ENCODE measurements at places on chromosomes 12 and 14.

GRCh38 chr12:25130741-25131188 lies 64.2 kb downstream of the DNAI7 start:
- peak; percentile 68 for DNase-seq

DNA sequence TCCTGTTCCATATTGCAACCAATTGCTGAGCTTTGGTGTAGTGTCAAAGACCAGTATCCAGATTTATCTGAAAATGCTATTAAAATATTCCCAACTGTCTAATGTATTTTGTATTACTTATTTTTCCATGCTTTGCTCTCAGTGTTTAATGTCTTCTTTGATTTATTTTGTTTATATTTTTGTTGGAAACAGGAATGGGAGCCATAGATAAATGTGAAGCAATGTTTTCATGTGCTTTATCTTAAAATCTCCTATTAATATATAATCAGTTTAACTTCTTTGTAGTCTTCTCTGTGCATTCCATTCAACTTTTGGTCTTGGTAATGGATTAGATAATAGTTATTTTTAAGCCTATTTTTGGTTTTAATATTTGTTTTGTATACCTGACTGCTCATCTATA lies 8.8 kb downstream of the RAP1B start:
- no peak for DNase-seq

GRCh38 chr12:94819011-94819410 lies 168.7 kb upstream of the TMCC3 start:
- DNase-seq = no peak

DNA sequence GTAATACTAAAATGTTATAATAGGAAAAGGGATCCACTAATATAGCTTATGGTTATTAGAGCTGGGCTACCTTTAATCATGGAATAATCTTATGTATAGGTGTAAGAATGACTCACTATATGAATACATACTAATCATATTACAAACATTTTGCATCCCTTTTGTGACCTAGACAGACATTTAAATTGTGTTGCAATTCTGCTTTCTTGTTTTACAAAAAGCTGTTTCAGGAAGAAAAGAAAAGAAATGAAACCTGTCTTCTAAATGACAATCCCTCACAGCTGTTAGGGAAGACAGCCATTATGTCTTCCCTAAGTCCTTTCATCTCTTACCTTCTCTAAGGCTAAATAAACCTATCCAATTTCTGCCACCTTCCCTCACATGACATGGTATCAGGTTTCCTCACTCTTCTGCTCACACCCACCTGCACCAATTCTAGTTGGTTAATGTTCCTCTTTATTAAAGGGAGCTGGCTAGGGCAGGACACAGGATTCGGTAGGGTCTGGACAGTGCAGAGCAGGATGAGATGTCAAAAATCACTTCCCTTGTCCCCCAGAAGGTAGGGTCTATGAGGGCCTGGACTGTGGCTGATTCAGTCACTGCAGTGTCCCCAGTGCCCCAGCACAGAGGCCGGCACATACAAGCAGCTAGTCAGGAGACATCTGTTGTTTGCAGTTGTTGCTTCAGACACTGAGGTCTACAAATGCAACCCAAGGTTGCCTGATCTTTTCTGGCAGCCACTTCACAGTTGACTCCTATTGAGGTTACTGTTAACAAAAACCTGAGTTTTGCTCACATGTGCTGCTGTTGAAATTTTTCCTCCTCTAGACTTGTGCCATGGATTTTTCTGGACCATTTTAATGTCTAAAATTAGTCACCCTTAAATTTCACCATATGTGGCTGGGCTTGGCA lies 3.7 kb downstream of the DHRS7 start:
- DNase-seq = peak; percentile 98

- DNase-seq = no peak
These were observed 84.6 kb upstream of the GRIN2B start for GRCh38 chr12:14066021-14066420.

GRCh38 chr12:130646716-130647370 lies 69.3 kb downstream of the RIMBP2 start:
- DNase-seq = peak; percentile 87

GRCh38 chr14:54776361-54777001 lies 126.1 kb downstream of the GCH1 start:
- DNase-seq = no peak

DNA sequence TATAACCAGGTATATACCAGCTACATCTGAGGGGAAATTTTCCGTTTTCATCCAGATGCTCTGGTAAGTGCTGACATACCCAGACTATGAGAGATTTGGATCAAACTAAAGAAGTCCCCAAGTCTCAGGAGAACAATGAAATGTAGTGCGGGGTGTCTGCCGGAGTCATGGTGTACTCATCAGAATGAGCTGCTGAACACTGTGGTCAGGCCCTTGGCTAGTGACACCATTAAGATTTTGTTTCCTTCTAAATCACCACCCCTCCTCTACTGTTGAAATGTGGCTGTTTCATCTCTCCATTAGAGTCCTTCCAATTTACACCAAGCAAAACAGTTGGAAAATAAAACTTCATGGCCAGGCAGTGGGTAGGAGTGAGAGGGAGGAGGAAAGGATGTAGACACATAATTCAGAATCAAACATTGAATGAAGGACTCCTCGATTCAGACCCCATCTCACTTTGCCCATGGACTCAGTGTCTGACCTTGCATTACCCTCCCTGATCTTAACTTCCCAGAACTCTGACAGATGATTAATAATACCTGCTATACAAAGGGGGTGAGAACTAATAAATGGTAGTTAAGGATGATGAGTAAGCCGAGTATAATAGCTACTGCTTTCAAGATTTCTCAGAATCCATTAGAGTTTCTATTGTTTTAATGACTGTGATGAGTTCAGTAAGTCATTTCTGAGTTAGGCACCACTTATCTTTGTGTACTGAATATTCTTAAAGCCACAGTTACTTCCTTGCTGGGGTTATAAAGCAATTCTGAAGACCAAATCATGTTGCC lies 127.4 kb downstream of the CRADD start:
- no peak for DNase-seq

DNA sequence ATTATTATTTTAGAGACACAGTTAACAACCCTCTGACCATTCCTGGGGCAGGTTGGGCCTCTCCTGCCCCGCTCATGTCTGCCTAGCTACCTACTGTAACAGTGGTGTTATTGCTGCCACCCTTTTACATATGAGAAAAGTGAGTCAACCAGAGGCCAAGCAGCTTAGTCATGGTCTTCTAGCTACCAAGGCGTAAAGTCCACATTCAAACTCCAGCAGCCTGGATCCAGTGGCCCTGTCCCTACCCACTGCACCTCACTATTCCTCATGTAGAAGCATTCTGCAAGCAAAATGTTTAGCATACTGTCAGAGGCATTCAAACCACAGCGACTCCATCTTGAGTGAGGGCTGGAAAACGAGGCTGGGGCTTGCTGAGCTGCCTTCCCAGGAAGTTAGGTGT lies 95.8 kb downstream of the SLC15A4 start:
- DNase-seq = no peak

GRCh38 chr14:54625112-54625511 lies 58.2 kb downstream of the SAMD4A start:
- no peak for DNase-seq

- no peak for DNase-seq
These were observed 13.0 kb downstream of the TMEM52B start for GRCh38 chr12:10191865-10192264.

DNA sequence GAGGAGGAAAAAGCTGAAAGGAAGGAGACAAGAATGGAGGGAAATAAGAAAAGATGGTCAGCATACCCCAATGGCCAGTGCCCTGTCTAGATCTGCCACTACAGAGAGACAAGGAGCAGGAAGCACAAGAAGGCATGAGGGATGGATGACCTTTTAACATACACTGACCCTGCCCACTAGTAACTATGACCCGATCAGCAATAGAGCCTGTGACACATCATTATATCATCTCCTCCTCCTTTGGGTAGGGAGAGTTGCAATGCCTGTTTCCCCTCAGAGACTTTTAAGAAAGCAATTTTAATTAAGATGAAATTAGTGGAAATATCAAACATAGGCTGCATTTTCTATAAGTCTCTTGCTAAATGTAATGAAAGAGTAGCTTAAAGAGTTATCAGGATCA lies 4.7 kb upstream of the SLC2A13 start:
- no peak for DNase-seq
